Stimulated activated CD8-positive, alpha-beta memory T cell treated with anti-CD3 and anti-CD28 coated beads, Interleukin-15, amount 100 ng/mL, for 1 hour (primary cell): ENCODE measurements at places on chromosomes 4 and X.

GRCh38 chr4:122453384-122453995, 3.0 kb downstream of the IL2 start:
- no peak for DNase-seq

DNA sequence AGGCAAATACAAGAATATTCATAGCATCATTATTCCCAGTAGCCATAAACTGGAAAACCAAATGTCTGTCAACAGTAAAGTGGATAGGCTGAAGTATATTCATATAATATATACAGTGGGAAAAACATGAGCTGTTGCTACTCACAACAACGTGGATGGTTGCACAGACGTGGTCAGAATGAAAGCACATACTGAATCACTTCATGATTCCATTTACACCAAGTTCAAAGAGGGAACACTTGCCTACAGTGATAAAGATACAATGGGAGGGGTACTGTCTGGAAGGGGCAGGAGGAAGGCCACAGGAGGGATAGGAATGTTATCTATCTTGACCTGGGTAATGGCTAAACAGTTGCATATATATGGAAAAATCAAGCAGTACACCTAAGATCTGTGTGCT, 25.3 kb downstream of the APBB2 start:
- DNase-seq: no peak

DNA sequence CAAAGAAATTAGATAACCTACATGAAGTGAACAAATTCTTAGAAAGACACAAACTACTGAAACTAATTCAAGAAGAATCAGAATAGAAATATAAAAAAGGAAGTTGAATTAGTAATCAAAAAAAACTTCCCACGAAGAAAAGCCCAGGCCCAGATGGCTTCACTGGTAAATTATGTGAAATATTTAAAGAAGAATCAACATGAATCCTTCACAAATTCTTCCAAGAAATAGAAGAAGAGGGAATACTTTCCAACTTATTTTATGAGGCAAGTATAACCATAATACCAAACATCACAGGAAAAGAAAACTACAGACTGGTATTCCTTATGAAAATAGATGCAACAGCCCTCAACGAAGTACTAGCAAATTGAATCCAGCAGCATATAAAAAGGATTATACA, 30.7 kb downstream of the MOSPD2 start:
- no peak for DNase-seq

DNA sequence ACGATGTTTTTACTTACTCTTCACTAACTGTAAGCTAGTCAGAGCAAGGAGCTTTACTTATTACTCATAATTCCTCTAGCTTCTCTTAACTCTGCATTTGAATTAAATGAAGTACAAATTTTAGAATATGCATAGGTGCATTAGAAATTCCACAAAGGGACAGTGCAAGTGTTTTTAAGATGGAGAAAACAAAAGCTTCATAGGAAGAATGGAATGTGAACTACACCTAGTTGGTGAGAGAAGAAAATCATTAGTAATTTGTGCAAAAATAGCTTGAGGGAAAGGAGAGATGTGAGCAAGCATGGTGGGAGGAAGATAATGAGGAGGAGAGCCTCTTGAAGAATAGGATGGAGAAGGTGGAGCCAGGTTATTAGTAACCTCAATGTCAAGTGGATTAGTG, 77.5 kb upstream of the SMARCA5 start:
- no peak for DNase-seq

DNA sequence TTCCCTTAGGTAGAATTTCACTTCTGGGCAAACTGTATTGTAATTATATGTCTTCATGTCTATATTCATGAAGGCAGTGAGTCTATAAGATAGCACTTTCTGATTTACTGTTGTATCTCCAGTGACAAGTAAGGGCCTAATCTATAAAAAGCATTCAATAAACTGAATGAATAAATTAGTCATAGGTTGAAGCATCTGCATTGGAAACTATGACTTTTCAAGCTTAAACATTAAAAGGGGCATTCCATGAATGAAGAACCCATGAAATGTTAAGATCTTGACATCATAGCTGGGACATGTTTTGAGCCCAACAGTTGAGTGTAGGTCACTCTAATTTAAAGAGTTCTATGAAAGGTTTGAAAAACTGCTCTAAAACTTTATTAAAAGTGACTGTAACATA, 159.3 kb upstream of the LCORL start:
- no peak for DNase-seq

DNA sequence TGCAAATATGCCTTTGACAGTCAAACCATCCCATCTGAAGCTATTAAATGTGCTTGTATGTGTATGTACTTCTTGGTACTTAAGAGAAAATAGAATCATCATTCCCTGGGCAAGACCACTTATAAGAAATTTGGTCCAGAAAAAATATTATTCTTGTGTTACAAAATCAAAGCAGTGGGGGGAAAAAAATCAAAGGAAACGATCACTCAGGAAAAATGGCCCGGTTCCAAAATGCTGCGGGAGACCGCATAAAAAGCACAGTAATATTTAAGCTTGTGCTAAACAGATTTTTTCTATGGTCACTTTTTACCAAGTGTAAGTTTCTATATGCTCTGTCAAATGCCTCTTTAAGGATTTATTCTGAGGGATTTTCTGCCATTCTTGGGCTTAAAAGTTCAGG, 36.1 kb downstream of the RAI2 start:
- DNase-seq: no peak

DNA sequence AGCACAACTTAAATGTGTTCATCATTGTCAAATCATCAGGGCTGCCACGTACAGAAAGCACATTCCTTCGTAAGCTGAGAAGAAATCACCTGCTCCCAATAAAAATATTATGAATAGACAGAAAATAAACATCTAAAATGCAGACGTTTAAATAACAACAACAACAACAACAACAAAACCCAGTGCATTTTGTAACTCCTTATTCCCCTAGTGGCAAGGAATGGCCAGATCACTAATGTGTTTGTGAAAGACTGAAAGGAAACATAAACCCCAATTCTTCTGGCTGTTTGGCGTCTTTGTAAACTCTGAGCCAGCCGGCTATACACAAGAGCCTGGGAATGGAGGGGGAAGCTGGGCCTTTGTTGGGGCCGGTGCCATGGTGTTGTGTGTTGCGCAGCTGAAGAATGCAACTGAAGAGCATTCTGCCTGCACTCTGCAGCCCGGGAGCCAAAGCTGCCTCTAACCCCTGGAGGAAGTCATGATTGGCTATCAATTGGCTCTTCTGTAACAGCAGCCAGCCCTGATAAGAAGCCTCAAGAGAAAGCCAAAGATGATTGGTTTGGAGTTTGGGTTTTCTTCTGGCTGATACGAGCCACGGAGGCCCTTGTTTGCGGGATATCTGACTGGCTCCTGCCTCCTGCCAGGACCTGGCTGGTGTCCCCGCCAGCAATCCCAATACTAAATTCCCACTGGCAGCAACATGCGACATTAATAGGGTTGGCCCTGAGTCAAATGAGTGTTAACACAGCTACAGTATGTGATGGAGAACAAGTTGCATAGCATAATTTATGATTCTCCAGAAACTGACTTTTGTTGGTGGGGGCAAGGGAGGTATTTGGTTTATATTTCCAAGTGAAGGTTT, 89.7 kb upstream of the TFDP3 start:
- no peak for DNase-seq

GRCh38 chr4:67861513-67861912, 22.3 kb downstream of the TMPRSS11D start:
- DNase-seq: no peak

GRCh38 chr4:128225148-128225547, 62.5 kb downstream of the PGRMC2 start:
- DNase-seq: no peak

DNA sequence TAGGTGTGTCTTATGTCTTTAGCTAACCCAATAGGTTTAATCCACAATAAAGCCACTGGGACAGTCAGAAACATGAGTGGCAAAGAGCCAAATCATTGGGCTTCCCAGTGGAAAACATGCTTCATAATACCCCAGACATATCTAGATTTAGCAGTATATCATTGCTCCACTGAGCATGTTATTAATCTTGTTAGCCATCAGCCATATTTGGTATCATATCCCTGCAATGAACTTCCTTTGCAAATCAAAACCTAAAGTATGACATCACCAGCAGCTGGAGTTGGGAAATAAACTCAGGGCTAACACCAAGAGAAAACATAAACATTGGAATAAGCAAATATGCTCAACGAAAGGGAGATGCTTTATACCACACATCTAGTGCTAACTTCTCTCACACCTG, 280.8 kb upstream of the NOCT start:
- no peak for DNase-seq

DNA sequence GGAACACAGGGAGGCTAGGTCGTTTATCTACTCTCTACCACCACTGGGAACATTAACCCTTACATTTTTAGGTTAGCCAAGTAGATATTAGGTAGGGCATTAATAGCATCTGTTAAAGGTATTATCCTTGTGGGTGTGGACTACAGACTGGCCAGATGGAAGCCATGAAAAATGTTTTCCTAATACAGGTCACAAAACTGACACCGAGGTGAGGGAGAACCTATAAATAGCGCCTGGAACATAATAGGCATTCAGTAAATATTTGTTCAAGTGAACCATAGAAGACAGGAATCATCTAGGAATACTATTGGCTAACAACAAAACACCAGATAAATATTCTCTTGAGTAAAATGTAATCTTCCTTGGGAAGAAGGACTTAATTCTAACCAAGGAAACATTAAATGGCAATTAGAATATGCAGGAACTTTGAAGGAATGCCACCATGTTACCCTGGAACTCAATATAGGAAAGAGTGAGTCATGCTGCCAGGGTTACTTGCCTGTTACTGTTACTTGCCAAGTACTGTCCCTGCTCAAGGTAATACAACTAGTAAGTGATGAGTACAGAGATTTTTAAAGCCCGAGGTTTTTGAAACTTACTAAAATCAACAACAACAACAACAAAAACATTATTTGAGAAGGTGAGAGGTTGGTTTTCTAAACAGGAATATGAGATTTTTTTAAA, 79.0 kb downstream of the SOX3 start:
- DNase-seq: no peak
